ENCODE measurements at places on chromosomes 6 and 20.
A peak's percentile ranks its signal among the peaks of the same experiment; 100 is the strongest.

GRCh38 chr20:20205862-20206236 lies 153.5 kb downstream of the CFAP61 start:
- no peak for DNase-seq

DNA sequence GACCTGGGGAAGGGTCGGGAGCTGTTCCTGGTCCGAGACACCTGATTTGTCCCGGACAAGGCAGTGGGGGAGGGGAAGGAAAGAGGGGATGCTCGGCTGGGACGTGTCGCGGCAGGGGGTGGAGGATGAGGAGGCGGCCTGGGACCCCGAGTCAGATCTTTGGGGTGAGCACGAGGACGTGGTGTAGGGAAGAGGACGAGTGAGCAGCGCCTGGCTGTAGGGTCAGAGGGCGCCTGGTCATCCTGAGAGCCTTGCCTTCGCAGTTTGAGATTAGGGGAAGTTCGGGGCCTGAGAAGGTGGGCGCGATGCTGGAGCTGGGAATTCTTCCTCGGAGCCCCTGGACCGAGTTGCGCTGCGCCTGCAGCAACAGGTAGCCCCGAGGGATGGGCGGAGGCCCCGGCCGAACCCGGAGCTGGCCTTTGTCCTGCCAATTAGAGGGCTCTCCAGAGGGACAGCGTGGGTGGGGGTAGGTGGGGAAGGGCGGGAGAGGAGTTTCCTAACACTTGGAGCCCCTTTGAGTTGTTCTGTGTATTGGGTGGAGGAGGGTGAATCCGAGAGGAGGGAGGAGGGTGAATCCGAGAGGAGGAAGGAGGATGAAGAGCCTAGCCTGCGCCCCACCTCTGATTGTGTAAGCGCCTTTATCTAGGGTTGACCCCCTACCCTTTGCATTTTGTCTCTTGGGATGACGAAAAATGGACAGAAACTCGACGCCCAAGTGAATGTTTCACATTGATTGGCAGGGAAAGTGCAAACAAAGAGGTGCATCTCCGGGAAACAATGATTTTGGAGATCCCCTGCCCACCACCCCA lies 72.0 kb downstream of the SOX4 start:
- peak; percentile 22 for DNase-seq

DNA sequence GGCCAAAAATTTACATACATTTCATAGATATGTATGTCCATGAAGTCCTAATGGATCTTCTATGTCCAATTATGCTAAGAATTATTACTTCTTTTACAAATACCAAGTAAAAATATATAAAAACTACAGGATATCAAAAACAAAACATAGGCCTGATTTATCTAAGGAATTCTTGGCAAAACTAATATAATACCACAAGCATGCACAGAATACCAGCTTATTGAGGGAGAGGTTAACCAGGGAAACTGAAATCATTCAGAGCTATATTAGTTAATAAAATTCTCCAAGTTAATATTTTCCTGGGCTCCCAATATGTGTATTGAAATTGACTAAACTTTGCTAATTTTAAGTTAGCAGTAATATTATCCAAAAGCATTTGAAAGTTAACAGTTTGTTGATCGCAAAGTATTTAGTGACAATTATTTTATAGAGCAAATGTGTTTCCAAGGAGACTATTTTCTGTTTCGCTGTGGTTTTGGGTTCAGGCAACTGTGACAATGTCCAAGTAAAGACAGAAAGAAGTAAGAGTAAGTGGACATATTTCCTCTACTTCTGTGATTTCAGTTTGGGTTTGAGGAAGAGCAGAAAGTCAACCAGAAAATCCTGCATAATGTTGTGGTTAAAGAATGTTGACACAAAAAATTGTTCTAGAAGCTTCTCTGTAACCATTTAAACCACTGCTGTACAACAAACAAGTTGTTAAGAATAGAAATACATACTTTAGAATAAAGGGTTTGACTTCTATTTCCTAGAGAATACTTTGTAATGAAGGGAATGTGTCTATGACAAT lies 167.4 kb downstream of the COL21A1 start:
- no peak for DNase-seq

- no peak for DNase-seq
These were observed 12.7 kb downstream of the SYNGAP1 start for GRCh38 chr6:33432546-33432945.

DNA sequence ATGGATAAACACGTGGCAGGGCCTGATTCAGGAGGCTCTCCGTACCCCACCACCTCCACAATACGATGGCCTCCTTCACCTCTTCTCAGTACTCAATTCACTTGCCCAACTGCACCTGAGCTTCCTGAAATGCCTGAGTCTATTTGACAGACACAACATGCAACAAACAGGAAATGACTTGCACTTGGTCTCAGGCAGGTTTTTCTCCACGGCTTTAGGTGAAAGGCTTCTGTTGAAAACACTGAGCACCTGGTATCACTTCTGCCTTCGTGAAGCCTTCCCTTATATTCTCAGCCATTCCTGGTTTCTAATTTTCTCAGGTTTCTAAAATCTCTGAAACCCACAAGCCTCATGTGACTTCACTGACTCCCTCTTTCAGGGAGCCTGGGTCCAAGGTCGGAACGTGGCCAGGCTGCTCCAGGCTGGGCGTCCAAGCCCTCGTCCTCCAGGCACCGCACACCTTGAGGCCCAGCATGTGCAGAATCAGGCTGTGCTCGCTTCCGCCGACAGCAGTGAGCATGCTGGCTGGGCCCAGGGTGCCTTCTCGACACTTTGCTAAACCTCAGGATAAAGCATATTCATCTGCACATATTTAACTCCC lies 34.7 kb downstream of the TAF4 start:
- DNase-seq, result peak; percentile 79

Data from GM20000 (cell line).